ENCODE measurements at places on chromosomes 5 and 9. TPM values are rescaled to one million over a fixed set of nuclear protein-coding genes. Genes with fewer than 3 reads are reported as not detected.

- H3K4me3 ChIP-seq = no peak overlapping the region
- no peaks in the 10 kb centered on the region for H3K27me3 ChIP-seq
- H3K36me3 ChIP-seq = peaks cover 2% of the 10 kb centered on the region
Measured at GRCh38 chr9:94974154-94974879, 247.8 kb downstream of the AOPEP start.

- no peak overlapping the region for H3K27ac ChIP-seq
- peaks cover 3% of the 10 kb centered on the region for H3K27me3 ChIP-seq
- H3K4me3 ChIP-seq = no peak overlapping the region
- H3K4me1 ChIP-seq = no peaks in the 10 kb centered on the region
Measured at GRCh38 chr5:62287237-62287636, 18.8 kb upstream of the KIF2A start.

DNA sequence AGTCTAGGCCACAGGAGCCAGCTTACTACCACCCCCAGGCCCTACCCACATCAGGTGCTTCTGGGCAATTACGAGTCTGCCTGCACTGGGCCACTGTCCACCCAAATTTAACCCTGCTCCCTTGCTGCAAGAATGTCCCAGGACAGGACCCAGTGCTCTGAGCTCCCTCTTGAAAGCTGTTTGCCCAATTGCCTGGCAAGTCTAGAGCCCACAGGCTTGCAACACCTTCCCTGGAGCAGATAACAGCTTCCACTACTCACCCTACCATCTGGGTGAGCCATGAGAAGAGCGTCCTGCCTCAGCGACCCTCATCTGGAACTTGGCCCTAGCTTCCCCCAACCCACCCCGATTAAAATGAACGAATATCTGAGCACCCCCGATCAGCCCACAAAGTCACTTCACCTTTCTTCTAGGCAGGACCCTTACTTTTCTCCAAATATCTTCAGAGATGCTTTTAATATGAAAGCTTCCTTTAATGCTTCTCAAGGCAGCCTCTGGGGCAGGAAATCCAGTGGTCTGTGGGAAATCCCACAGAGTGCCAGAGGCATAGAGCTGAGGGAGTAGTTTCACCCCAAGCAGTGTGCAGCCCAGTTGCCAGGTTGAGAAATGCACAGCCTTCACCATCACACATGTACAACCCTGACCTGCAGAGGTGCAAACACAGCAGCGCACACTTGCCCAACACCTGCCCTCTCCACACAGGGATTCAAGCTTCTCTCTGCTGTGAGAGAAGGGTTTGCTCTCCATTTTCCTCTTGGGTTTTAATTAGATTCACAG, 10.6 kb downstream of the ACSL6 start:
- no peak overlapping the region for H3K4me3 ChIP-seq
- no peaks in the 10 kb centered on the region for H3K36me3 ChIP-seq
- no peak for DNase-seq
- peaks cover 10% of the 10 kb centered on the region for H3K27me3 ChIP-seq
- H3K4me1 ChIP-seq = peaks cover 38% of the 10 kb centered on the region

DNA sequence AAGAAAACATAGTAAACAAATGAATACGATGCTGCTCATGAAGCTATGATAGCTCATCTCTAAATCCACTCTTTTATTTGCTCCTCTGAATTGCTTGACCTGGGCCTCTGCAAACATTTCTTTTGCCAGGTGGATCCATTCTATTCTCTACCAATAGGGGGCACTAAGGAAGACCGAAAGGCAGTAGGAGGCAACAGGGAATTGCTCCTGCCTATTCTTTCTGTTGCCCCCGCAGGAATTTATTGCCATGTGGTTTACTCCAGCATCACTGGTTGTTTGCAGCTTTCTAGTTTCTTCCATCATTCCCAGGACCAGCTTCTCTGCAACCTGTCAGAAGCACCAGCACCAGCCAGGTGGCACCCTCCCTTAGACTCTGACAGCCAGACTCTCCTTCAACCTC, 5.3 kb downstream of the GAPT start:
- H3K27ac ChIP-seq = no peak overlapping the region
- H3K27me3 ChIP-seq = no peaks in the 10 kb centered on the region
- H3K4me3 ChIP-seq = no peak overlapping the region
- no peaks in the 10 kb centered on the region for H3K36me3 ChIP-seq
- peaks cover 22% of the 10 kb centered on the region for H3K4me1 ChIP-seq

GRCh38 chr9:37617832-37618231, 25.4 kb upstream of the TOMM5 start:
- no peak for DNase-seq
- peaks cover 18% of the 10 kb centered on the region for H3K27me3 ChIP-seq
- no peaks in the 10 kb centered on the region for H3K36me3 ChIP-seq
- no peak overlapping the region for H3K4me3 ChIP-seq

DNA sequence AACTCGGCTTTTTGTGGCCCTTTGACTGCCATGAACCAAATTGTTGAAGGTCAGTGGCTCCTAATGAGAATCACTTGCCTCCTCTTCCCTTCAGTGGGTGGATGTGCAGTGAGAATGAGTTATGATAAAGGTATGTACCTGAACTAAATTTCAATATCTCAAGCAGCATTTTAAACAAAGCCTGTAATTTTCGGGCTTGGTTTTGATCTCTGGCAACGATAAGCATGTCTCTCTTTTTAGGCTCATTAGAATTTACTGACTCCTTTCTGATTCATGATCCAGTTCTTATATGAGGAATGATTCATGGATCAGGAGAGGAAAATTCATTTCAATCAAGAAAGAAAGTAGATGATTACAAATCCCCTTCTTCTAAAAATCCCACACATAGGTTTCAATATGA, 305.5 kb downstream of the ARRDC3 start:
- H3K27me3 ChIP-seq = no peaks in the 10 kb centered on the region
- no peak overlapping the region for H3K4me3 ChIP-seq
- H3K4me1 ChIP-seq = no peaks in the 10 kb centered on the region

DNA sequence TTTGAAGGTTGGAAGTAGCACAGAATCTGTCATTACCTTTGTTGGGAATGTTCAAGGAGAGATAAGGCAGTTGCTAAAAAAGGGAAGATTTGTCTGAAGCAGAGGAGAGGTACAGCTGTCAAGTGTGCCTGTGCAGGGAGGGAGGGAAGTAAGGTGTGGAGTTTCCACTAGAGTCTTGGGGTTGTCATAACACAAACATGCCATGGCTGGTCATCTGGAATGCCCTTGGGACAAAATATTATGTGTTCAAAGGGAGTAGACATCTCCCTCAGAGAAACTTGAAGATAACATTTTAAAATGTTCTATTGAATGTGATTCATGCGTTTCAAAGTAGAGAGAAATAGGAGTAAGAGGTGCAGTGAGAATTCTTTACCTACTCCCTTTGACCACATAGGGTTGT, 95.0 kb downstream of the MUSK start:
- peaks cover 3% of the 10 kb centered on the region for H3K4me1 ChIP-seq
- no peak overlapping the region for H3K4me3 ChIP-seq
- H3K27ac ChIP-seq = no peak overlapping the region
- H3K27me3 ChIP-seq = no peaks in the 10 kb centered on the region
- DNase-seq = no peak

DNA sequence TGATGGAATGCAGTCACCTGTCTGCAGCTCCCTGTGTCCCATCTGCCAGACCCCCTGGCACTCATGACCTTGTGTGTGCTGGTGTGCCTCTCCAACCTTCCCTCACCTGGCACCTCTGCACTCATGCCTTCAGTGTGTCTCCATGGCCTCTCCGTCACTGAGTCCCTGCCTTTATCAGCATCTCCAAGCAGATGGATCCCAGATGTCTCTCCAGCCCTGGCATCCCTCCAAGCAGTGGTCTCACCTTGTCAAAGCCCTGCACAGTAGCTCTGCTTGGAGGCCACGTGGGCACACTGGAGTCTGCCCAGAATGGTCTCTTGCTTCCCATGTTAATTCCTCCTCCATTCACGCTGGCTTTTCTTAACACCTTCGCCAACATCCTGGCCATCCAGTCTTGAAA, 84.8 kb downstream of the DAP start:
- no peaks in the 10 kb centered on the region for H3K4me1 ChIP-seq
- peaks cover 7% of the 10 kb centered on the region for H3K27me3 ChIP-seq
- no peak for DNase-seq
- peak overlapping the region; percentile 74 for H3K27ac ChIP-seq
- H3K36me3 ChIP-seq = peaks cover 18% of the 10 kb centered on the region

DNA sequence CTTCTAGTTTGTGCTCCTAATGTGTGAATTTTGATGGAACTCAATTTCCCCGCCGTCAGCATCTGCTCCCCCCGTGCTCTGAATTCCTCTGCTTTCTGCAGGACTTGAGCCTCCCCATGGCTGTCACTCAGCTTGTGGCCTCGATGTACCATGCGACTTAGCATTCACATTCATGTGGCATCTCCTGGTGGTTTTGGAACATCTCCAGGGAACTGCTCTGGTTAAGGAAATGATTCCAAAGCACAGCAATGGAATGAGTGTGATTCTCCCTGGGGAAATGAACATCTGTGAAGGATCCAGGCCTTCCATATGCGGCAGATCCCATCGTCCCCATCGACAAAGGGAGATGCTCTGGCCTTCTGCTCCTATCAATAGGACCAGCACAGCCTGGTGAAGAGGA, 119.0 kb downstream of the ENTREP1 start:
- H3K27me3 ChIP-seq = no peaks in the 10 kb centered on the region
- DNase-seq = no peak
- H3K4me3 ChIP-seq = no peak overlapping the region
- H3K36me3 ChIP-seq = peaks cover 3% of the 10 kb centered on the region

The TXNDC8 gene
- not detected for total RNA-seq

Data from progenitor cell of endocrine pancreas (in vitro differentiated cells).